Left lung (tissue), 14 donors: ENCODE measurements at places on chromosomes 4 and X. TPM values are rescaled to one million over a fixed set of nuclear protein-coding genes. Genes with fewer than 3 reads are reported as not detected.

DNA sequence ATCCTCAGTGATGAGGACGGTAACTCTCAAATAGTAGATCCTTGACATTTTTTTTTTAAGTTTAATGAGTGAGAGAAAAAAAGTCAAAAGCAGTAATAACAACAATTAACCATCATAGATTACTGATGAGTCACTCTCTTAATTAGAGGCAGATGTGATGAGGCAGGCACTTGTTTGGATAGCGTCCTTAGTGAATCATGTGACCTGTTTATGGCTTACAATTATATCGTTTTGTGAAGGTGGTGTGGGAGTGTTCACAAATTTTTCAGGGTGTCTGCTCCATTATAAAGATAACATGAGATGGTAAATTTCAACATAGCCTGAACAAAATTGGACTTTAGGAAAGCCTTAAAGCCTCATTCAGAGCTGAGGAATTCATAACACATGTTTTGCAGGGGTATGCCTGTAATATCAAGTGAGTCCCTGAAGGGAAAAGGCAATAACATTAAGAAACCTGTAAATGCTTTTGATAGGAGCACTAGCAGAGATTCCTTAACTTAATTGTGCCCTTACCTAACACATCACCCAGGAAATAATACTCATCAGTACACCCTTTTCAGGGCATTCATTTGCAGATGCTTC, 51.9 kb upstream of the XIAP start:
- no peak for DNase-seq
- no peaks in the 10 kb centered on the region for H3K27me3 ChIP-seq

DNA sequence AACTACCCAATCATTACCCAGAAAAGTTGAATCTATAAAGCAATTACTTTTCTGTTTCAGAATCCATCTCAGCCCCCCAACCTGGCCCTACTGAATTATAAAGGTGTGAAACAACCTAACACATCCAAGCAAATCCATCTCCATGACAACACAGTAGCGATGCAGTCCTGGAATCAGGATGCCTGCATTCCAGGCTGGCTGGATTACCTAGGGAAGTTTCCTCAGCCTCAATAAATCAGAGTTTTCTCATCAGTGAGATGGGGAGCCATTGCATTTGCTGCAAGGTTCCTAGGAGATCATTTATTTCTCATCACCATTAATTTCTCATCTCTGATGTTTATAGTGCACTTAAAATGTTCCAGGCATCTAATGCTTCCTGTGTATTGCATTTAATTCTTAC, 46.0 kb downstream of the LNX1 start:
- H3K27me3 ChIP-seq = no peaks in the 10 kb centered on the region
- H3K4me1 ChIP-seq = no peaks in the 10 kb centered on the region
- no peak overlapping the region for H3K4me3 ChIP-seq
- H3K36me3 ChIP-seq = no peaks in the 10 kb centered on the region
- no peak overlapping the region for H3K27ac ChIP-seq

- no peak for DNase-seq
- no peak overlapping the region for H3K27ac ChIP-seq
- no peak overlapping the region for H3K4me3 ChIP-seq
- peaks cover 61% of the 10 kb centered on the region for H3K27me3 ChIP-seq
Measured at GRCh38 chr4:121375262-121375661, 5.6 kb downstream of the QRFPR start.

PHOX2B gene
- total RNA-seq = not detected
